ENCODE measurements at places on chromosomes 7 and 10.

DNA sequence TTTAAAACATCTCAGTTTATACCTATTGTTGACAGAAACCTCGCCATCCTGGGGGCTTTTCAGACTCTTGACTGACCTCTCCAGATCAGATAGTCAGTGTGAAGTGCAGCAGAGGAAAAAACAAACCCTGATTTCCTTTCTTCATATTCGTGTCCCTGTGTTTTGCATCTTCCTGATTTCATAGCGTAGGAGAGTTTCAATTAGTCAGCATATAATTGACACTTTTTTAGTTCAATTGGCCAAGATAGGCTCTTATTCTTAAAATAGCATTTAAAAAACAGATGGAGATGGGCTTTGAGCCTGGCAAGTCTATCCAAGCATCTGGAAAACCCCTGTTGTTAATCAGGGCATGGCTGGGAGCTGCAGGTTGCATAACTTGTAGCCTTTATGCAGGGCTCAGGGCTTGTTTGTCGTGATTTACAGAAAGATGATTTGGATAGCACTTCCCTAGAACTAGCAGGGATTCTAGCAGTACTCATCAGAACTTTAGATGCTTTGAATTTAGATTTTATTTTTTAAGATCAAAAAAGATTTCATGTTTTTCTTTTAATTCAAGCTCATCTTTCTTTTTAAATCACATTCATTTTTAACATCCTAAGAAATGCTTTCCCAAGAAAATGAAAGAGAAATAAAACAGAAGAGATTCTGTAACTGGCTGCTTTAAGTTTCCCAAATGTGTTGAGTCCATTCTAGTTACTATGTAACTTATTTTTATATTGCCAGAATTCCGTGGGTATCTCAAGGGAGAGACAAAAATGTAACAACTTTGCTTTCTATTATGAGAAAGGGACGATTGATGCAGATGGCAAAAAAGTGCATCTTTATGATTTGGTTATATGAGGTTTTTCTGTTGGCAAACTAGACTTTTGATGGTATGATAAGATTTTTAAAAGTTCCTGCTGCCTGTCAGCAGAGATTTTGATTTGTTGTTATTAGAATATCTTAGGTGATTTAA lies 270.8 kb upstream of the FZD8 start:
- peak; percentile 61 for DNase-seq

GRCh38 chr10:127908106-127908958 lies 1.4 kb downstream of the PTPRE start:
- DNase-seq, result peak; percentile 5

DNA sequence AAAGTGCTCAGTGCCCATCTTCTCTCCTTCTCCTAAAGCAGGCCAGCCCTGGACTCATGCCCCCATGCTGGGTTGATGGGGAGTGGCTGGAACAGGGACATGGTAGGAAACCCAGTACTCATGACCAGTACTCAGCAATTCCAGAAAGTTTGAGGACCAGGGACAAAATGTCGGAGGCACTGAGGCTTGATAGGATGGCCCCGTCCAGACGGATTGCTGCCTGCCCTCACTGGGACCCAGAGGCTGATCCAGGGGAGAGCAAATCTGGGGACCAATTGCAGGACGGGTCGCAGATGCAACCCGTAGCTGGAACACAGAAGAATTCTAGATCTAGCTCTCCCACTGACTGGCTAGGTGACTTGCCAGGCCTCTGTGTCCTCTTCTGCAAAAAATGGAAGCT lies 5.1 kb downstream of the ZCCHC24 start:
- no peak for DNase-seq

GRCh38 chr7:28890137-28890536 lies 68.0 kb downstream of the TRIL start:
- DNase-seq, result no peak

- peak; percentile 46 for DNase-seq
These were observed 805.1 kb downstream of the TNS3 start for GRCh38 chr7:46776790-46777189.

DNA sequence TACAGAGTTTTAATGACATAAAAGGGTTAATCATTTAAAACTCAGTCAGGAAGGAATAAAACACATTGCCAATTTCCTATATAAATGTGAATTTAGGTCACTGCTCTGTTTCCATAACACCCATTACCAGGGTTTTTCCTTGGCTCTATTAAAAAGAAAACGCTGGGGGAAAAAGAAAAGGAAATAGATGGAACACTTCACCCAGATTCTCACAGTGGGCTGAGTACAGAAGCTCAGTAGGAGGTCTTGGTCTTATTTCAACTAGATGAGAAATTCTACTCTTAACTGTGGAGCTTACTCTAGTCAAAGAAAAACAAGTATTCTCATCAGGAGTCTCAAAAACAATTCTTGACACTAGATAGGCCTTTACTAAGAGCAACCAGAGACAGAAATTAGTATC lies 36.5 kb downstream of the GLUD1 start:
- no peak for DNase-seq

DNA sequence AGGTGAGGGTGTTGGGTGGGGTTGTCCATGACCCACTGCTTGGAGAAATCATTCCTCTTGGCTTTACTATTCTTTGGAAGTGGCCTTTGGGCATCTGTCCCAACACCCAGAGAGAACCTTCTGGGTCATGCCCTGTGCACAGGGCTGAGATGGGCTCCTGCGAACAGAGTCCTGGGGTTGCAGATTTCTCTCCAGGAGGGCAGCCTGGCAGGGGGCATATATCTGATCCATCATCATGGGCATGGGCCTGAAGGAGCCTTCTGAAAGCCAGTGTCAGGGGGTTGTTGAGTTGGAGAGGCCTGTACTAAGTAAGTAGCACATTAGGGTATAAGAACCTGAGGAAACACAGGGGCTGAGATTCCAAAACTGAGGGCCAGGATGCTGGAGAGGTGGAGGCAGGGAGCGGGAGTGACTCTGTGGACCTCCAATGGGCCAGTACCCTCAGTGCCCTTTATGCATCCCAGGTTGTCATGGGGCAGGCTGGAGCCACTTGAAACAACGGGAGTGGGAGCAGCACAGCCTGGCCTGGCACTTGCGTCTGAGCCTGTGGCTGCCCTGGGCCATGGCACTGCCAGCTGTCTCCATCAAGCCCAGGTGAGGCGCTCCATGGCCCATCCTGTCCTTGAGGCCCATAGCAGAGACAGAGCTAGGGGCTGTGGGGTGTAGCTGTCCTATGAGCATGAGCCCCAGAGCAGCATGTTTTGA lies 203.7 kb downstream of the GRID1 start:
- no peak for DNase-seq

DNA sequence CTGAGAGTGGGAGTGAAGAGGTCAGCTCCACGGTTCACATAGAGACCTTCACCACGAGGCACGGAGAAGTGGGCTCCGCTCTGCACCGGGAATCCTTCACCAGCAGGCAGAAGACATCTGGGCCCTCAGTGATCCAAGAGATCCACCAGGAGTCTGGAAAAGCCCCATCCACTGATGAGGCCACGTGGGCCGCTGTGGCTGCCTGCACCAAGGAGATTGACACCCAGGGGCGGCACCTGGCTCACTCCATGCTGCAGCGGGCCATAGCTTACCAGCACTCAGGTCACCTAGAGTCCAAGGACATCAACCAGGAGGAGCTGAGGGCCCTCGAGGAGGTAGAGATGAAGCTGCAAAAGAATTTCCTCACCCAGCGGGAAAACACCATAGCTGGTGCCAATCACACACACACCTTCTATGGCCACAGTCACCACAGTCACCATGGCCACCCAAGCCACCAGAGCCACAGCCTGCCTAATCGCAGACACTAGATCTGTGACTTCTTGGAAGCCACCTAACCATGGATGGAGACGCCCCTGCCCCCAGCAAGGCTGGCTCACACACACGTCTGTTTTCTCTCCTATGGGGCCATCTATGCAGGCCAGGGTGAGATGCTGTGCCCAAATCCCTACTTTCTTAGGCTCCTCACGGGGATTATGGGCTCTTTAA lies 694 bp downstream of the C10orf62 start:
- DNase-seq, result no peak

Data from fibroblast of skin of right biceps (primary cell).